Hindlimb muscle (tissue), 1 donor: ENCODE measurements at places on chromosomes 12 and 14.

DNA sequence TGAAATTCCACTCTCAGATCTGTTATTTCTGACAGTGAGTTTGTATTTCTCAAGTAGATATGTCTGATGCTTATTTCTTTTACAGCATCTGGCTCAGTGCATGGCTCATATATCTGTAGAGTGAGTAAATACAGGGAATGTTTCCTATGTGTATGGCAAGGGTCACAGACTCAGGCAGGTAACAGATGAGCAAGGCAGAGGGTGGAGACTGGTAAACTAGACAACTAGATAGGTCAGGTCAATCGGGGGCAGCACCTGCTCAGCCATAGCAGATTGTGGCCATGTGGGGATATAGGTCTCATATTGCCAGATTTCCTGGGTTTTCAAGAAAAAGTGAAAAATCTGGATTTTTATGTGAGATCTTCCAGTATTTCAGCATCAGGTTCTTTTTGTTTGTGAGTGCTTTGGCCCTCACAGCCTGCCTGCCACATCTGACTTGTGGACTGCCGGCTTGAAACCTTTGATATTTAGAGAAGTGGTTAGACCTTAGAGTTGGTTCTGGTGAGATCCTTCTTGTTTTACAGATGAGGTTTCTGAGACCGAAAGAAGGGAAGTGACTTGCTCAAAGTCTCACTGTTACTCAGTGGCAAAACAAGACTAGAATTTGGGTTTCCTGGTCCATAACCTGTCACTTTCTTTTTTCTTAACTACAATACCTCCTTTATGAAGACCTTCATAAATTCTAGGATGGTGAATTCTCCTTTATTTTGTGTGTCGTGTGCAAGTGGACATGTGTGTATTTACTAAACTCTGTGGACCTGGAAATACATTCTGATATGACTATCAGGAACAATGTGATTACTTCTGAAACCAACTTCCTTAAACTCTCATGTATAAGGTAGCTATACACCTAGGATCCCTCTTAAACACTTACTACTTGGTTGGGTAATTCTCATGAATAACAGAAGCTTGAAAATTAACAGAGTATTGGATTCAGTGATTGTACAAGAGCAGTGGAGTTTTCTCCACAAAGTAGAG lies 34.4 kb downstream of the PROX2 start:
- no peak for DNase-seq

DNA sequence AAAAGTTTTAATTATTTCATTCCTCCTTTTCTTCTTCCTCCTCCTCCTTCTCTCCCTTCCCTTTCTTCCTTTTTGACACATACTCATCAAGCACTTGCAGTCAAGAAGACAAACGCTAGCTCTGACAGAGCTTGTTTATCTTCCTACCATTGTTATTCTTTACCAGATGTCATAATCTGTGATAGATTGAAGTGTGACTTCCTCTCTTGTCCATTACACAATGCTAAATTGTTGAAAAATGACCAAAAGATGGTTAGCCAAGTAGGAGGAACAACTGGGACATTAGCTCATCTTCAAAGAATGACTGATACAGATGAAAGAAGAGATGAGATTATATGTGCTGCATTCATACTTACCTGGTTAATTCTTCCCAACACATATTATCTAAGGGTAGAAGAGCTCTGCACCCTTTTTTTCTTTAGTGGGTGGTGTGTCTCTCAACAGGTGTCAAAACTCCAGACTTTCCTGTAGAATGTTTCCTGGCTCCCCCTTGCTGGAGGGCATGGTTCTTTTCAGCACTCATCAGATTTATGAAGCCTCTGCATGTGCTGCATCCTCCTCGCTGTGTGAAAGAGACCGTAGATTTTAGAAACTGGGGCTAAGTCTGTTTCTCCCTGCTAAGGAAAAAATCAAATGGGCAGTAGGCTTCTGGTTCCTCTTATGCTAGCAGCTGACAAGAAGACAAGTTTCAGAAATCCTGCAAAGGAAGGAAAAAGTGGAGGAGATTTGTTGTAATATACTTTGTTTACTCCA lies 147.1 kb downstream of the TMX1 start:
- DNase-seq: no peak

DNA sequence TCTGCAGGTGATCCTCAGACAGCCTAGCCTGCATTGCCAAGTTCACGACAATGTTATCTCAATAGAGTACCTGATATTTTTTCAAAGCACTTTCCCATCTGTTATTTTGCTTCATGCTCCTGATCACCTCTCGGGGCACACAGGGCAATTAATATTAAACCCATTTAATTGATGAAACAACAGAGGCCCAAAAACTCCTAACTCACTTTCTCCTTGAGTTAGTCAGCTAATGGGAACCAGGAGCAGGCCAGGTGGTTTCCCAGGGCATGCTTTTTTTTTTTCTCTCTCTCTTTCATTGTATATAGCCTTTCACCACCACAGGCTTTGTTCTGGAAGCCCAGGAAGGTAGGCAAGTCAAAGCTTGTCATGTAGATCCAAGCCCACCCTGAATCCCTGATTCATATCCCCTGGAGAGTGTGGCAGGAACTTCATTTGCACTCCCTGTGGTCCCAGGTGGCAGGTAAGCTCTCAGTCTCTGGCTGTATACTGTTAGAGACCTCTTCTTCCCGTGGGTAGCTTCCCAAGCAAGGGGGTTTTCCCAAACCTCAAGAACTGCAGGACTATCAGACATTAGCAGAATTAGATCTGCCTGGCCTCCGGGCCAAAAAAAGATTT lies 41.6 kb upstream of the MAP1LC3B2 start:
- DNase-seq: no peak

DNA sequence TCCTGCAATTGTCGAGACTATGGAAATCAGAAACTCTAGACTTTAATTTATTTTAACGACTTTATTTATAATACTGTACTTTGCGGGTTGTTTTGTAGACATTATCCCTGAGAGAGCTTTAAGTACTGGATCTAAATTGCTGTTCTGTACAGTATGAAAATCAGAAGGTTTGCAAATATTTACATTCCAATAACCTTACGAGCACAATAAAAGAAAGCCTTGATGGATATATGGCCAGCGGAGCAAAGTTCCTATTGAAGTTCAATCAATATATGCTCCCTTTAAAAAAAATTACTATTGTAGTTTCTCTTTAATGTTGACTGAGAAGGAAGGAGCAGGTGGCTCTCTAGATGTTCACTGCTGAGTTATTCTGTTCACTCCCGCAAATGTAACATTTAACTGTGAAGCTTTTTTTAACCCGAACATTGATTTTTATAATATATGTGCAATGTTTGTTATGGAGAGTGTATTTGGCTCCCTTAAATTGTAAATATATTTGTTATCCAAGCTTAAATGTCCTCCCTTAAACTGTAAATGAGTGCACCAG lies 235.3 kb downstream of the PLCZ1 start:
- DNase-seq: no peak
